ENCODE measurements at places on chromosomes 4 and X.

DNA sequence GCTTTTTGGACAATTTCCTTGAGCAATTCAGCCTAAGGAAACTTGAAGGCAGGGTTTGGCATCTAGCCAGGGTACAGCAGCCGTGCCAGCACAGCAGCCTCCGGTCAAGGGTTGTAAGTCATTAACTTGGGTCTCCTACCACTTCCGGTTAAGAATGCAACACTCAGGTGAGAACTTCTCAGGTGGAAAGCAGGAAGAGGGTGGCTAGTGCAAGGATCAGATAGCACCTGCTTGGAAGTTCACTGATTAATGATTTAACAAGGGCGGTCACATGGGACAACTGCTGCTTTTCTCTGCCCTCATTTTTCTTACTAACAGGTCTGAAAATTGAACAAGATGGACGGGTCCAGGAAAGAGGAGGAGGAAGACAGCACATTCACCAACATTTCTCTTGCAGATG lies 30.1 kb upstream of the SCOC start:
- no peaks in the 10 kb centered on the region for H3K27me3 ChIP-seq
- no peak overlapping the region for H3K4me3 ChIP-seq
- no peak for DNase-seq
- H3K36me3 ChIP-seq, result no peaks in the 10 kb centered on the region
- H3K4me1 ChIP-seq, result no peaks in the 10 kb centered on the region

DNA sequence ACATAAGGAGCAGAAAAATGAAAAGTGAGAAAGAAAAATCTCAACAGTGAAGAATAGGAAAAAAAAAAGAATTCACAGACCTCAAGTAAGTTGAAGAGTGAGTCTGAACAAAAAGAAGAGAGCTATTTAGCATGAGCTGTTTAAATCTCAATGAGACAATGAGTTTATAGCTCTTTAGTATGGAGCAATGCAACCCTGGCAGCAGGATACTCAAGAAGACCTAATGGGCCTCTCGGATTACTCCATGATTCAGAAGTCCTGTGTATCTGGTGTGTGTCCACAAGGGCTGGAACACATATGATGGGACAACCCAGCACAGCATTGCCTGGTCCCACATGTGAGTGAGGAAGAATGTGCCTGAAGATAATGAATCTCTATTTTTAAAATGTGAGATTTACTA lies 563.1 kb upstream of the INTU start:
- no peaks in the 10 kb centered on the region for H3K36me3 ChIP-seq
- no peaks in the 10 kb centered on the region for H3K4me1 ChIP-seq
- H3K27me3 ChIP-seq, result no peaks in the 10 kb centered on the region
- no peak overlapping the region for H3K4me3 ChIP-seq
- H3K27ac ChIP-seq, result no peak overlapping the region
- DNase-seq, result no peak

GRCh38 chr4:98421111-98421510 lies 159.9 kb downstream of the RAP1GDS1 start:
- no peak for DNase-seq
- H3K36me3 ChIP-seq, result peaks cover 29% of the 10 kb centered on the region
- no peak overlapping the region for H3K4me3 ChIP-seq
- H3K27ac ChIP-seq, result no peak overlapping the region
- H3K27me3 ChIP-seq, result no peaks in the 10 kb centered on the region
- no peaks in the 10 kb centered on the region for H3K4me1 ChIP-seq

DNA sequence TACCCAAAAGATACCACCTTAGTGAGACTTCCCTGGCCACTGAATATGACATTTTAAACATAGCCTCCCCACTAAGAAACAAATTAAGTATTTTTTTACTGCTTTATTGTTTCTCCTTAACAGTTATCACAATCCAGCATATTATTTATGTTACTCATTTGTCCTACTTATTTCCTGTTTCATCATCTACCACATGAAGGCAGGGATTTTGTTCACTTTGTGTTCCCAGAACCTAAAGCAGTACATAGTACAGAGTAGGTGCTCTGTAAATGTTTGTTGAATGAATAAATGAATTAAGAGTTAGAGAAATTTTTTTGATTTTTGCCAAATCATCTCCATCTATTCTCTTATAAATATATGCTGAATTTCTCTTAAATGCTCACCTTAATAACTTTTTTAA lies 318.4 kb upstream of the GIMD1 start:
- H3K27me3 ChIP-seq, result no peaks in the 10 kb centered on the region
- no peak overlapping the region for H3K4me3 ChIP-seq
- H3K27ac ChIP-seq, result no peak overlapping the region
- H3K4me1 ChIP-seq, result no peaks in the 10 kb centered on the region

- H3K4me3 ChIP-seq, result no peak overlapping the region
- DNase-seq, result no peak
- H3K4me1 ChIP-seq, result no peaks in the 10 kb centered on the region
These were observed 22.3 kb downstream of the AMOT start for GRCh38 chrX:112818114-112819007.

- H3K27me3 ChIP-seq, result no peaks in the 10 kb centered on the region
- no peaks in the 10 kb centered on the region for H3K36me3 ChIP-seq
- no peak for DNase-seq
These were observed 25.6 kb upstream of the SPP1 start for GRCh38 chr4:87949961-87950360.

DNA sequence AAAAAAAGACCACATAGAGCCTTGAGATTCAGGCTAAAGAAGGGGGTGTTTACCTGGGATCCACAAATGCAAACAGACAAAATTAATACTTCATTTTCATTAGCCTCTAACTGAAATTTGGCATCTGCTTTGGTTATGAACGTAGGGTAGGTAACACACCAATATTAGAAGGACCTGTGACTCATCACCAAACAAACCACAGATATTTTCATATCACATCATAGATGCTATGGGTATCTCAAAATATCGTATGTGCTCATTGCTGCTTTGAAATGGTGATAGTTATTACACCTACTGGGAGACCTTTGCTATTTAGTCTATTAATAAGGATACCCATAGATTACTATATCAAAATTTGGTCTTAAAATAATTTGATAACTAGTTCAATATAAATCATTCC lies 180.6 kb upstream of the MAP3K15 start:
- no peaks in the 10 kb centered on the region for H3K27me3 ChIP-seq
- peaks cover 7% of the 10 kb centered on the region for H3K36me3 ChIP-seq
- no peak overlapping the region for H3K27ac ChIP-seq
- H3K4me1 ChIP-seq, result peaks cover 2% of the 10 kb centered on the region
- DNase-seq, result no peak

- H3K4me3 ChIP-seq, result no peak overlapping the region
- H3K27ac ChIP-seq, result no peak overlapping the region
- H3K36me3 ChIP-seq, result no peaks in the 10 kb centered on the region
These were observed 131.2 kb upstream of the SPRY1 start for GRCh38 chr4:123265443-123265842.

DNA sequence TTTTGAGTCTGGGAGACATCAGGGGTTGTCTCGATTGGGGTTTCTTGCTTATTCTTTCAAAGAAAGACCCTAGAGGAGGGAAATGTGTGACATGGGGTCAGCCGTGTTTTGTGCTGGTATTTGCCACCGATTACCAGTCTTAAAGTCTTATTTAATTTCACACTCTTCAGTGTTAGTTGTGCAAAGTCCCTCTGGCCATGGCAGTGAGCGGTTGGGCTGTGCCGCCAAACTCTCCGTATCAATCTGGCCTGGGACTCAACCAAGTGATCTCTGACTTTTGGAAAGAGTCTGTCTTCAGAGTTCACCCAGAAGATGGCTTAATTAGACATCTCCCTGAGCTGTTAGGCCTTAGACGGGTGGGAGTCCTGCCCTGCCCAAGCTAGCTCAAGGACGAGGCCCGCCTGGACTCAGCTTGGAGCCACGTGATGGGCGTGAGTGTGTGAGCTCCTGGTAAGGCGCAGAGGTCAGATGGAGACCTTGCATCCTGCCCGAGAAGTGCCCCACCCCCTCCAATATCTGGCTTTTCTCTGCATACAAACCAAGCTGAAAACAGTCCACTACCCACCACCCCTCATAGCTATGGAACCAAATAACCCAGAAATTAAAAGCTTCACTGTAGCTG lies 3.8 kb upstream of the PITX2 start:
- DNase-seq, result no peak
- H3K27me3 ChIP-seq, result peaks cover 73% of the 10 kb centered on the region
- H3K4me1 ChIP-seq, result peaks cover 15% of the 10 kb centered on the region
- no peaks in the 10 kb centered on the region for H3K36me3 ChIP-seq
- no peak overlapping the region for H3K4me3 ChIP-seq

DNA sequence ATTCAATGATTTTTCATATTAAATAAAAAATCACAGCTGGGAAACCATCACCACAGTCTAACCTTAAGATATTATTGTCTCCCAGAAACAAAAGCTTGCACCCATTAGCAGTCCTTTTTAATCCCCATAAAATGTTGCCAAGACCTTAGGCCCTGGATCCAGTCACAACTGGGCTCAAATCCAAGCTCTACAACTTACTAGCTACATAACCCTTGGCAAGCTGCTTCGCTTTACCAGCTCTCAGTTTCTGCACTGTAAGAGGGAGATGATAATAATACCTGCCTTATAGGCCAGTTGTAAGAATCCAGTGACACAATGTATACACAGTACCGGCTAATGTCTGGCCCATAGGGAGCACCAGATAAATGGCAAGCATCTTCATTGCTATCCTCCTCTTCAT lies 400.9 kb upstream of the FGF13 start:
- no peak overlapping the region for H3K27ac ChIP-seq
- DNase-seq, result no peak
- H3K4me1 ChIP-seq, result no peaks in the 10 kb centered on the region
- no peaks in the 10 kb centered on the region for H3K27me3 ChIP-seq
- no peak overlapping the region for H3K4me3 ChIP-seq
- no peaks in the 10 kb centered on the region for H3K36me3 ChIP-seq

- H3K36me3 ChIP-seq, result peaks cover 6% of the 10 kb centered on the region
These were observed 487.4 kb downstream of the INPP4B start for GRCh38 chr4:142358656-142359055.

GRCh38 chrX:45479835-45480422 lies 279.3 kb upstream of the DIPK2B start:
- no peak for DNase-seq
- no peaks in the 10 kb centered on the region for H3K36me3 ChIP-seq
- no peaks in the 10 kb centered on the region for H3K27me3 ChIP-seq

GRCh38 chr4:156638334-156638733 lies 333.3 kb downstream of the PDGFC start:
- no peaks in the 10 kb centered on the region for H3K4me1 ChIP-seq
- DNase-seq, result no peak
- H3K27ac ChIP-seq, result no peak overlapping the region
- H3K36me3 ChIP-seq, result no peaks in the 10 kb centered on the region
- no peak overlapping the region for H3K4me3 ChIP-seq
- H3K27me3 ChIP-seq, result no peaks in the 10 kb centered on the region

- H3K4me3 ChIP-seq, result no peak overlapping the region
- H3K27ac ChIP-seq, result no peak overlapping the region
- no peaks in the 10 kb centered on the region for H3K36me3 ChIP-seq
- H3K27me3 ChIP-seq, result no peaks in the 10 kb centered on the region
- peaks cover 6% of the 10 kb centered on the region for H3K4me1 ChIP-seq
- DNase-seq, result no peak
These were observed 311.2 kb upstream of the GATB start for GRCh38 chr4:152072001-152072485.

- peaks cover 16% of the 10 kb centered on the region for H3K27me3 ChIP-seq
- DNase-seq, result no peak
- no peak overlapping the region for H3K4me3 ChIP-seq
These were observed 1.3 kb upstream of the PCDH7 start for GRCh38 chr4:30718641-30719453.

DNA sequence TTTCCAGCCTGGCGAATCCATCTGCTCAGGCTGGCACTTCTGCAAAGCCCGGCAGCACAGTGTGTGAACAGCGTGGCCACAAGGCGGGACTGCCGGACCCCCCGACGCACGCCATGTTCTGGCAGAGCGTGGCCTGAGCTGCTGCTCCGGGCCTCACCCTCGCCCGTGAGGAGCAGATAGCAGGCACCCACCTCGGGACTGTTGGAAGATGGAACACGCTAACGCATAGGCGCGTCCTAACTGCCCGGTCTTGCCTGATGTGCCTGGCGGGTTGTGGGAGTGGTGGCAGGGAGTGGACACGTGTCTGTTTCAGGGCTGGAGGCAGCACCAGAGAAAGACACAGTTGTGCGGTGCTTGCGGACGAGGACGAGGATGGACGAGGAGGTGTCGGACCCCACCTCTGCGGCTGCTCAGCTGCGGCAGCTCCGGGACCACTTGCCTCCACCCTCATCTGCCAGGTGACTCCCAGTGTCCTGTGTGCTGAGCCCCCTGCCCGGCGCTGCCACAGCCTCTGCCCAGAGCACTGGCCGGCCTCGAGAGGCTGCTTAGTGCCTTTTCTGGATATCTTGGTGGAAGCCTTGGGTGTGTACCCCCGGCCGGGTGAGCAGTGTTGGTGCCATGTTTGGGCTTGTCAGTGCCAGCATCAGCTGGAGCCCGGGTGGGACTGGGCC lies 28.2 kb downstream of the UVSSA start:
- no peaks in the 10 kb centered on the region for H3K27me3 ChIP-seq
- no peak overlapping the region for H3K4me3 ChIP-seq

DNA sequence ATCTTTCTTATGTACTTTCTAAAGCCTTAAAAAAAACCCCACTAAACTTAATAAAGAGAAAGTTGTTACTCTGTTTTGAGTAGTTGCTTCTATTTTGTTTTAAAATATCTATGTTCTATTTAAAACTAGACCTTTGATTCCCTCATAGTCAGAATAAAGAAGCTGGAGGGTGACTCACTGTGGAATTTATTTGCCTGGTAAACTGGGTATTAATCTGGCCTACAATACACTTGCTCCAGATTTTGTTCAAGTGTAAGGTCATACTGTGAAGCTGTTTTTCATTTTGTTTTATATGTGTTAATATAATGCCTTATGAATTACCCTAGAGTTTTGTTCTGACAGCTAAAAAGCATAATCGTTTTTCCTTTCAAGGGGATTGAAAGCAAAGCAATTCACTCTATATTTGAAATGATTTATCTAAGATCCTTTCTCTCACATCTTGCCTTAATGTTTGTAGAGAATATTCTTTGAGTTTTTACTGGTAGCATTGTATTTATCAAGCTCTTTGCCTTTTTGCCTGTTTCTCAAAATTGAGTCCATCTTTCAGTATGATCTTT lies 277.4 kb upstream of the PITX2 start:
- no peak overlapping the region for H3K4me3 ChIP-seq
- no peak for DNase-seq
- H3K27me3 ChIP-seq, result no peaks in the 10 kb centered on the region
- no peak overlapping the region for H3K27ac ChIP-seq
- no peaks in the 10 kb centered on the region for H3K4me1 ChIP-seq
- no peaks in the 10 kb centered on the region for H3K36me3 ChIP-seq

GRCh38 chr4:6241062-6241845 lies 28.4 kb upstream of the WFS1 start:
- no peak overlapping the region for H3K27ac ChIP-seq
- peaks cover 6% of the 10 kb centered on the region for H3K27me3 ChIP-seq
- no peak for DNase-seq

GRCh38 chrX:23287191-23287725 lies 47.4 kb upstream of the PTCHD1 start:
- H3K36me3 ChIP-seq, result no peaks in the 10 kb centered on the region
- H3K4me3 ChIP-seq, result no peak overlapping the region
- no peaks in the 10 kb centered on the region for H3K4me1 ChIP-seq
- H3K27ac ChIP-seq, result no peak overlapping the region
- DNase-seq, result no peak
- H3K27me3 ChIP-seq, result no peaks in the 10 kb centered on the region

GRCh38 chrX:79107891-79108718 lies 36.4 kb upstream of the GPR174 start:
- no peaks in the 10 kb centered on the region for H3K27me3 ChIP-seq
- H3K36me3 ChIP-seq, result no peaks in the 10 kb centered on the region
- H3K4me1 ChIP-seq, result peaks cover 31% of the 10 kb centered on the region
- no peak for DNase-seq
- H3K4me3 ChIP-seq, result peak overlapping the region; percentile 13

GRCh38 chr4:152015597-152016302 lies 254.9 kb upstream of the GATB start:
- H3K27me3 ChIP-seq, result no peaks in the 10 kb centered on the region
- H3K4me3 ChIP-seq, result no peak overlapping the region
- no peak for DNase-seq
- H3K36me3 ChIP-seq, result no peaks in the 10 kb centered on the region
- H3K27ac ChIP-seq, result no peak overlapping the region
- peaks cover 19% of the 10 kb centered on the region for H3K4me1 ChIP-seq
